Stimulated activated CD4-positive, alpha-beta T cell treated with anti-CD3 and anti-CD28 coated beads, TNF-alpha, amount 100 ng/mL, for 1 hour (primary cell): ENCODE measurements at places on chromosomes 6 and 20.

DNA sequence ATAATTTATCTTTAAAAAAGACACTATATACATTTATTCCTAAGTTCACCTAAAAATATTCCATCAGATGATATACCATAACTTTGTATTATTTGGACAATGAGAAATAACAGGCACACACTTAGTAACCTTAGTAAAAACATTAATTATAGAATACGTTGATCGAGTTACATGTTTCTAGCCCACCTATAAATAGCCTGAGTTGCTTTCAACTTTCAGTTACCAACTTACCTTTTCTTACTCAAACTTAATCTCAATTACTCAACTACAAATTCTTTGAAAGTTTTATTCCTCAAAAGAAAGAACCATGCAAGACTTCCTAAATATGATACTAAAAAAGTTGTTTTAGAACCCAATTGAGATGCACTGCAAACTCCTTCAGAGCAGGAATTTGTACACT lies 12.2 kb downstream of the ARHGAP18 start:
- no peak for DNase-seq

GRCh38 chr6:138250513-138251247 lies 32.4 kb upstream of the PBOV1 start:
- no peak for DNase-seq

- no peak for DNase-seq
Observed at GRCh38 chr6:145213614-145214013, 521.7 kb downstream of the EPM2A start.

GRCh38 chr20:3781153-3781910 lies at the start of gene SPEF1:
Gene SPEF1 (minus strand): TSS chr20:3781448. CDS start chr20:3781287, 161 bp downstream.
- DNase-seq, result no peak

DNA sequence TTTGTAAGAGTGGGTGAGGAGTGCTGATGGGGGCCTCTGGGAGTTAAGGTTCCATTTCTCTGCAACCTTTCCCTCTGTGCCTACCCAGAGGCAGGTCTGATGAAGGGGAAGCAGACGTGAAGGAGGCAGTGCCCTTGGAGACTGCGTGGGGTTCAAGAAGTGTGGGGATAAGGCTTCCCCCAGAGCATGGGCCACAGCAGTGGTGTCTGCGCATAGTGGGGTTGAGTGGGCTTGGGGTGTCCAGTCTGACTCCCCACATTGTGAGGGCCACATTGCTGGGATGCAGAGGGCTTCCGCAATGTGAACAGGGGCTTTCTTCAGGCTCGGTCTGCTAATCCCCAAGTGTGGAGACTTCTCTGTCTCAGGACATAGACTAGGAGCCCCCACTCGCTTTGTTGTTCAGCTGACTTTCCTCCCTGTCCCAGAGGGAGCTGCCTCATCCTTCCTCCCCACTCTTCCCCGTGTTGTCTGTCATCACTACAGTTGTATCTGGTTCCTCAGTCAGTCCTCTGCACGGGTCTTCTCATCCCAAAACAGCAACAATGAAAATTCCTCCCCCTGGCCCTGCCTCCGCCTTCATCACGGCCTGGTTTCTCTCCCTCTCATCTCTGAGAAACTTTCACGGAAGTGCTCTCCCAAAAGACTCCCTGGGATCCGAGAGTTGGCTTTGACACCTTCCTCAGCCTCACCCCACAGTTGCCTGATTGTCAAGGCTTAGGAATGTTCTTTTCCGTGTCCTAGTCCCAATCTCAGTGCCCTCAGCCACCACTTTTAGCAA lies 2.8 kb downstream of the EBF4 start:
- no peak for DNase-seq

GRCh38 chr6:144390886-144391285 lies 105.8 kb downstream of the UTRN start:
- DNase-seq, result no peak

- DNase-seq, result no peak
Observed at GRCh38 chr6:81756690-81757089, 4.2 kb upstream of the TENT5A start.

- no peak for DNase-seq
Observed at GRCh38 chr6:6565488-6565887, 23.0 kb upstream of the LY86 start.
